Bone marrow (tissue), 2 donors: ENCODE measurements at places on chromosomes 4 and X.

DNA sequence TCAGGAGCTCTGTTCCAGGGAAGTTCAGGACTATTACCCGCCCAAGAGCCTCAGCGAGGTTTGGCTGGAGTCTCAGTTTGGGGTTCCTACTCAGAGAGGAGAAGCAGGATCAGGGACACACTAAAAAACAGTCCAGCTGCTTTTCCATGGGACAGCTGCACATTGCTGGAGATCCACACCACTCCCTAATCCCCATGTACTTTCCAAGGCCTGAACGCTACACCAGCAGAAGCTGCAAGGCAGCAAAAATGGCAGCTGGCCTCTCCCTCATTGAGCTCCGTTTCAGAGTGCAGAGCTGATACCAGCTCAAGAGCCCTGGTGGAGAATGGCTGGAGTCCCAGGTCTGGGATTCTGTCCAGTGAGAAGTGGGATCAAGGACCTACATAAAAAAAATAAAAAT is 551.2 kb upstream of the PABPC5 start:
- no peak for DNase-seq

DNA sequence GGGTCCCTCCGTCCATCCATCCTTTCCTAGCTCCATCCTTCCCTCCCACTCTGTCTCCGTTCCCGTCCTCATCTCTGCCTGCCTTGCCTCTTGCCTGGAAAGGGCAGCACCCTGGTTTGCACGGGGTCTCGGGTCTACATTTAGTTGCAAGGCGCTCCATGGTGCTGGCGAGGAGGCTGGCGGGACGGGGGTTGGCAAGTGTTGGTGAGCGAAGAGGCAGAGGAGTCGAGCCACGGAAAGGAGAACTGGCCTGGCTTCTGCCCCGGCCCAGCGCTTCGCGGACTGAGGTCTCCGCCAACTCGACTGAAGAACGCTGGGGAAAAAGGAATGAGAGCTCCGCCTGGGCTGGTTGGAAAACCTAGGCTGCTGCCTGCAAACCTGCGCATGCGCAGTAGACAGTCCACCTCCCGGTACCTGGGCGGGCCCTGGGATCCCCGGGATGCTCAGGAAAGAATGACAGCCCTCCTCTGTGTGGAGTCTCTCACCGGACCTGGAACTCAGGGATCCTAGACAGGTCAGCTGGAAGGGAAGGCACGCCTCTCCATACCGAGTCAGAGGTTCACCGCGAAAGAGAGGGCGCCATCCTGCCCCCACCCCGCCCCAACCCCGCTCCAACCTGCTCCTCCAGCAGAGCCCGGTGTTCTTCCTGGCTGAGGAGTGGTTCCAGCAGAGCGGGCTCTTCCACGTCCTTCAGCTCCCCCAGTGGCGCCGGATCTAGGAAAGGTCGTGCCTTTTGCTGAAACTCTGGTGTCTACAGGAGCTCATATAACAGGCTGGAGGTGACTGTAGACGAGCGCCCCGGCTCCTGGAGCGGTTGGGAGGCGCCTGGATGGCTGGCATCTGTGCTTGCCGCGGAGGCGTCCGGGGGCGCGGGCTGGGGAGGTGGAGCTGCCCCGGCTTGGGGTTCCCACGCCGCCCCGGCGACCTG is 6.0 kb downstream of the FRG2 start:
- DNase-seq: no peak

- no peak for DNase-seq
These were observed 17.2 kb upstream of the USP27X start for GRCh38 chrX:49862093-49862492.

DNA sequence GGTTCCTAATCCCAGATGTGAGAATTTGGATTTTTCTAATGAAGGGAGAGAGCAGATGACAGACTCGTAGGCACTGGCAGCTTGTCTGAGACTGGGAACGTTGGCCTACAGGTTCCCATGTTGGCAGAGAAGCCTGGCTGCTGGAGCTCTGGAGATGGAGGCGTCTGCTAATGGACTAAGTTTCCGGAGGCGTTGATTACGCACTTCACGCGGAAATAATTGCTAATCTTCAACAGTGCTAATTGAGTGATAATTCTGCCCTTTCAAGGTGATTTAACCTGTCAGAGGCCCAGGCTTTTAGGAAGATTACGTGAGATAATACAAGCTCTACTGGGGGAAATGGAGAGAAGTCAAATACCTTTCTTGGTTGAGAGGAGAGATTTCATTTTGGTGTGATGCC is 77.4 kb downstream of the PSAPL1 start:
- no peak for DNase-seq

- no peak for DNase-seq
These were observed at the start of gene NPY5R for GRCh38 chr4:163343604-163344146. TSS of gene NPY5R (plus strand) at chr4:163343892. CDS start at chr4:163350274, 6,382 bp downstream.

DNA sequence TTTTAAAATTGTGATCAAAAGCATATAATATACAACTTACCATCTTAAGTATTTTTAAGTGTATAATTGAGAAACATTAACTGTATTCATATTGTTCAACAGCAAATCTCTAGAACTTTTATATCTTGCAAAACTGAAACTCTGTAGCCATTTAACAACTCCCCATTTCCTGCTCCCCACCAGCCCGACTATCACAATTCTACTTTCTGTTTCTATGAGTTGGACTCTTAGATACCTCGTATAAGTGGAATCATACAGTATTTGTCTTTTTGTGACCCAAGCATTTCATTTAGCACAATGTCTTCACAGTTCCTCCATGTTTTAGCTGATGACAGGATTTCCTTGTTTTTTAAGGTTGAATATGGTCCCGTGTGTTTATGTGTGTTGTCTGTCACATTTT is 106.0 kb downstream of the LRBA start:
- DNase-seq: no peak

GRCh38 chrX:85619962-85620361 is 240.5 kb upstream of the POF1B start:
- DNase-seq: no peak

GRCh38 chr4:139934057-139934707 is 219.8 kb downstream of the MAML3 start:
- DNase-seq: no peak

DNA sequence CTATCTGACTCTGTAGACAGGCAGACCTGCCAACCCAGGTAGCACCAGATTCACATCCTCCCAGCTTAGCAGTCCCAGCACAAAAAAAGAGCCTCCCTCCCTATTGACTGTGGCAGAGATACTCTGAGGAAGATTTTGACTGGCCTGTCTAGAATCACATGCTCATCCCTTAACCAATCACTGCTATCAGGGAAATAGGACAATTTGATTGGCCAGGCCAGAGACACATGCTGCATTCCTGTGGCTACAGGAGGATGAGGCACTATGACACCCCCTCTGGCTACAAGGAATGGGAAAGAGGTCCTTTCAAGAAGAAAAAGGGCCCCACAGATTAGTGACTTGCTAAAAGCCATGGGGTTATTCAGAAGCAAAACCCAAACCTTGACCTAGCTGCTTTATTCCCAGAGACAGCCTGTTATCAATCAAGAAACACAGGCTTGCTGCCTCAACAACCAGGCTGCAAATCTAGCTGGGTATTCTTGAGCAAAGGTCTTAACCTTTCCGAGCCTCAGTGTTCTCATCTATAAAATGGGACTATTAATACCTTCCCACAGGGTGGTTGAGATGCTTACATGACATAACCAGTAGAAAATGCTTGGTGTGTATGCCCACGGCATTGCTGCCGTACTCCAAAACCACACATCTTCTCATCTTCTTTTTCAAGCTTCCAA is 147.6 kb downstream of the BCOR start:
- DNase-seq: no peak

- no peak for DNase-seq
These were observed 42.4 kb downstream of the APLN start for GRCh38 chrX:129612396-129612795.
